Fibroblast of lung (primary cell): ENCODE measurements at places on chromosomes 3 and 15. TPM values are rescaled to one million over a fixed set of nuclear protein-coding genes. Genes with fewer than 3 reads are reported as not detected.

The THPO gene
- polyA plus RNA-seq: 0.16 and 0.27 TPM in 2 replicates

The SPSB4 gene
- 0.02 TPM in 1 of 2 replicates, not detected in the other for polyA plus RNA-seq

The CLDN18 gene
- not detected in 2 replicates for polyA plus RNA-seq

The GOLGA8J gene
- polyA plus RNA-seq: not detected in 2 replicates

The ADGRG7 gene
- not detected in 2 replicates for polyA plus RNA-seq

The DHX36 gene
- 54.0 and 60.8 TPM in 2 replicates for polyA plus RNA-seq

The RASGRP1 gene
- 0.10 and 1.6 TPM in 2 replicates for polyA plus RNA-seq

The RTF1 gene
- 38.9 and 44.7 TPM in 2 replicates for polyA plus RNA-seq

The FEZF2 gene
- 0.02 TPM in 1 of 2 replicates, not detected in the other for polyA plus RNA-seq

The STXBP5L gene
- not detected in 2 replicates for polyA plus RNA-seq

The TEX55 gene
- not detected in 2 replicates for polyA plus RNA-seq

The THRB gene
- polyA plus RNA-seq: 1.2 and 4.2 TPM in 2 replicates

The RNF123 gene
- 16.5 and 21.8 TPM in 2 replicates for polyA plus RNA-seq

The PPP1R14D gene
- polyA plus RNA-seq: not detected in 2 replicates

The STAG1 gene
- polyA plus RNA-seq: 23.2 and 24.6 TPM in 2 replicates

The CCR4 gene
- polyA plus RNA-seq: not detected in 2 replicates

The ATP13A5 gene
- polyA plus RNA-seq: not detected in 2 replicates

The ANXA2 gene
- polyA plus RNA-seq: 4,872 and 6,648 TPM in 2 replicates

The KNL1 gene
- 3.9 and 14.5 TPM in 2 replicates for polyA plus RNA-seq

The TCTA gene
- 51.6 and 57.8 TPM in 2 replicates for polyA plus RNA-seq

The REC114 gene
- polyA plus RNA-seq: not detected in 2 replicates

The CXCR6 gene
- polyA plus RNA-seq: 0.02 TPM in 1 of 2 replicates, not detected in the other

The P3H2 gene
- 21.6 and 24.2 TPM in 2 replicates for polyA plus RNA-seq

The CASR gene
- not detected in 2 replicates for polyA plus RNA-seq

The SERPINI2 gene
- not detected in 2 replicates for polyA plus RNA-seq

The TTLL13 gene
- 0.03 and 0.08 TPM in 2 replicates for polyA plus RNA-seq

The CGNL1 gene
- polyA plus RNA-seq: 0.18 and 0.73 TPM in 2 replicates

The C3orf22 gene
- not detected in 2 replicates for polyA plus RNA-seq

The SLC2A2 gene
- not detected in 2 replicates for polyA plus RNA-seq

The GOLGA6L10 gene
- 0.16 and 0.20 TPM in 2 replicates for polyA plus RNA-seq

The VIPR1 gene
- polyA plus RNA-seq: 0.02 and 0.11 TPM in 2 replicates

The SLC12A1 gene
- not detected in 2 replicates for polyA plus RNA-seq

The CLDN16 gene
- 0.08 and 0.10 TPM in 2 replicates for polyA plus RNA-seq

The DNAH1 gene
- 0.72 and 1.9 TPM in 2 replicates for polyA plus RNA-seq

The CX3CR1 gene
- polyA plus RNA-seq: not detected in 2 replicates

The PLA2G4E gene
- polyA plus RNA-seq: not detected in 2 replicates

The TRMT10C gene
- polyA plus RNA-seq: 20.6 and 22.2 TPM in 2 replicates

The P2RY13 gene
- polyA plus RNA-seq: 0.03 TPM in 1 of 2 replicates, not detected in the other

The PRTG gene
- polyA plus RNA-seq: 0.90 and 2.1 TPM in 2 replicates

The UNC13C gene
- polyA plus RNA-seq: not detected in 2 replicates

The GJD2 gene
- not detected in 2 replicates for polyA plus RNA-seq

The SEMA6D gene
- polyA plus RNA-seq: 2.4 and 5.3 TPM in 2 replicates

The OGG1 gene
- polyA plus RNA-seq: 20.1 and 22.2 TPM in 2 replicates

The SNX22 gene
- 0.07 TPM in 1 of 2 replicates, not detected in the other for polyA plus RNA-seq

The MINAR1 gene
- 0.24 and 0.58 TPM in 2 replicates for polyA plus RNA-seq

The ELL3 gene
- polyA plus RNA-seq: 0.86 and 1.5 TPM in 2 replicates

The CCDC54 gene
- polyA plus RNA-seq: not detected in 2 replicates

The LINGO1 gene
- polyA plus RNA-seq: 0.05 TPM in 1 of 2 replicates, not detected in the other

The RBPMS2 gene
- 0.18 and 1.1 TPM in 2 replicates for polyA plus RNA-seq

The PRRT3 gene
- polyA plus RNA-seq: 3.1 and 4.5 TPM in 2 replicates

The FILIP1L gene
- 64.5 and 126 TPM in 2 replicates for polyA plus RNA-seq

The EDEM1 gene
- 41.9 and 42.4 TPM in 2 replicates for polyA plus RNA-seq

The MYL3 gene
- 0.67 TPM in 1 of 2 replicates, not detected in the other for polyA plus RNA-seq

The ANKUB1 gene
- polyA plus RNA-seq: not detected in 2 replicates

The GPR171 gene
- polyA plus RNA-seq: not detected in 2 replicates

The SIDT1 gene
- 0.01 TPM in 1 of 2 replicates, not detected in the other for polyA plus RNA-seq

The CPB1 gene
- 0.07 TPM in 1 of 2 replicates, not detected in the other for polyA plus RNA-seq

The ZNF662 gene
- 0.69 and 1.2 TPM in 2 replicates for polyA plus RNA-seq
